ENCODE measurements at places on chromosomes 4 and X.

DNA sequence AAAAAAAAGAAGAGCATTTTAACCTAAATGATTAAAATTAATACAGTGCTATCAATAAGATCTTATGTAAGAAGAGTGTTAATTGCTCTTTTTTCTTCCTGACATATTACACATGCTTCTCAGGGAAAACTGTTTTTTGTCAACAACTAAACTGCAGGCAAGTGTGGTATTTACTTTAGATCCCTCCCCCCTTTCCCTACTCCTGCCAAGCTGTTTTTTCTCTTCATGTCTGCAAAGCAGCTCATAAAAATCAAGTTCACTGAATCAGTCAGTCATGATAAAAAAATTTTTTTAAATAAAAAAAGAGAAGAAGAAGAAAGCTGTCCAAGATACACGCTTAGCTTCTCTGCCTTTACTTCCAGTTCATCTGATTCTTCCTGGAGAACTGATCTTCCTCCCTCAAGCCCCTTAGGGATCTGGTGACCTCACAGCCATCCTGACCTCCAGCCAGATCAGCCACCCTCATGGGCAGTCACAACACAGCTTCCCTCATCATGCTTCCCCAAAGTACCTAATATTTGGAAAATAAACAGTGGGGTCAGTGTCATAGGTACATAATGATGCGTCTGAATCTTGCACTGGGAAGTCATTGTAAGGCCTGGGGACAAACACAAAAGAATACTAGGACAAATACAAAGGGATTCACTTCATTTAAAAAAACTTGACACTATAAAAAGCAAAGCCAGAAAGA, 87.0 kb downstream of the ZNF827 start:
- no peak for DNase-seq

GRCh38 chr4:137651128-137651527, 118.8 kb upstream of the PCDH18 start:
- DNase-seq = no peak

- peak; percentile 24 for DNase-seq
These were observed 182.6 kb downstream of the GABRB1 start for GRCh38 chr4:47213971-47214370.

DNA sequence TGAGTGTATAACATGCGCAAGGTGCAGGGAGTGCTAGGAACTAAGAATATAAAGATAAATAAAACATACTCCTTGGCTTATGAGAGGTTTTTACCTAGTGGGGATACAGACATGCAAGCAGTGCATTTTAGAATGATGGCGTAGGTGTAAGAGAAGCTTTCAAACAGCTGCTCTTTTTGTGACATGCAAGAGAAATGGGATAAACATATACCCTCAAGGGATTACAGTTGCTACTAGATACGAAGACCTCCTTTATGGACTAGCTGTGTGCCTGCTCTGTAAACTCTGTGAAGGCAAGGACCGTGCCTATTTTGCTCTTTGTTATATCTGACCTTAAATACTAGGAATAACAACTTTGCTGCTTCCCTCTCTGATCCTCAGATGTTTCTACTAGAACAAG, 39.0 kb upstream of the SLITRK4 start:
- DNase-seq = no peak

GRCh38 chr4:158903079-158903456, 134.2 kb downstream of the FNIP2 start:
- DNase-seq = no peak

DNA sequence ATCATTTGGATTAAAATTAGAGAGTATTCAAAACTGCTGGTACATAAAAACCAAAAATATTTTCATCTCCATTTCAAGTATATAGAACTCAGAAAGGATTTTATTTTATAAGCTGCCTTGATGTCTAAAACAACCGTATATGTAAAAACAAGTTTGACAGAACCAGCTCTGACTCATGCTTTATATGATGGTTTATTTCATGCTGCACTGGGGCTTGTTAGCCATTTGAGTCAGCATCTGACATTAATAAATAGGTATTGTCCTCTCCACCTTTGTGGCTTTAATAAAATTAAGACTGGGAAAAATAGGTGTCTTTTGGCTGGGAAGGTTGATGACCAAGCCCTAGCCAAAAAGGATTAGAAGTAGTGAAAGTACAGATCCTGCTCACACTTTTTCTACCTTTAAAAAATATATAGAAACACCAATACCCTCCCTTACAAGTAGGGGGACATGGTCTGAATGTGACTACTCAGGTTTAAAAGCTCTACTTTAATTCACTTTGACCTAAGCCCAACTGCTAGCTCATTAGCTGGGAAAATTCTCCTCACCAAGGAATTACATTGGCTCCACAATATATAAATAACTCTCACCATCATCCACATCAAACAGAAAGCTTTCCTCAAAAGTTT, 228.1 kb downstream of the ADAMTS3 start:
- no peak for DNase-seq

GRCh38 chr4:173301518-173302201, 32.5 kb downstream of the HMGB2 start:
- peak; percentile 51 for DNase-seq

DNA sequence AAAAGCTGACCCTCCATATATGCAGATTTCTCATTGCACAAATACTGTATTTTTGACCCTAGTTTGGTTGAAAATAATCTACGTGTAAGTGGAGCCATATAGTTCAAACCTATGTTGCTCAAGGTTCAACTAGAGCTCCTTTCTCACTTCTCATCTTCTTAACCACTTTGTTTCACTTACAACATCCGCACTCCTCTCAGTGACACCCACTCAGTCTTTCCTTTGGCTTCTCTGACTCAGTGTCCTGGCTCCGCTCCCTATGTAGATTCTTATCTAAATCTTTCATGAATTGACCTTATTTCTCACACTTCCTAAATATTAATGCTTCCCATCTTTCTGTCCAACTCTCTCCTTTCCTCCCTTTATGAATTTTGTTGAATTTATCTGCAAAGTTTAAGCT, 32.9 kb upstream of the DKK2 start:
- DNase-seq = no peak

DNA sequence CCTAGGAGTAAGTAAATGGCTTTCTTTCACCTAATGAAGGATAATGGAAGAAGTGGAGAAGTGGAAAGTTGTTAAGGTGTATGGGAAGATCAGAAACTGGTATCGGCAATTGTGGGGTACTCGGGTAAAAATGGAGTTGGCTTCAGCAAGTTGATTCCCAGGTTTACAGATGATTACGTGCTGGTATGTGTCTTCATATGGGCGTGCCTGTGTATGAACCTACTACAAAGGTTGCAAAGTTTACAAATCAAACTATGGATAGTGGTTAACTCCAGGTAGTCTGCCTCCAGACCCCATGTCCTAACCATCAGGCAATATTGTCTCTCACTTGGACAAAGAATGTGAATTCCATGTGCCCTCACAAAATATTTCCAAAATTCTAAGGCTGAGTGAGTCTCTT, 773 bp downstream of the TLR3 start:
- DNase-seq = no peak

DNA sequence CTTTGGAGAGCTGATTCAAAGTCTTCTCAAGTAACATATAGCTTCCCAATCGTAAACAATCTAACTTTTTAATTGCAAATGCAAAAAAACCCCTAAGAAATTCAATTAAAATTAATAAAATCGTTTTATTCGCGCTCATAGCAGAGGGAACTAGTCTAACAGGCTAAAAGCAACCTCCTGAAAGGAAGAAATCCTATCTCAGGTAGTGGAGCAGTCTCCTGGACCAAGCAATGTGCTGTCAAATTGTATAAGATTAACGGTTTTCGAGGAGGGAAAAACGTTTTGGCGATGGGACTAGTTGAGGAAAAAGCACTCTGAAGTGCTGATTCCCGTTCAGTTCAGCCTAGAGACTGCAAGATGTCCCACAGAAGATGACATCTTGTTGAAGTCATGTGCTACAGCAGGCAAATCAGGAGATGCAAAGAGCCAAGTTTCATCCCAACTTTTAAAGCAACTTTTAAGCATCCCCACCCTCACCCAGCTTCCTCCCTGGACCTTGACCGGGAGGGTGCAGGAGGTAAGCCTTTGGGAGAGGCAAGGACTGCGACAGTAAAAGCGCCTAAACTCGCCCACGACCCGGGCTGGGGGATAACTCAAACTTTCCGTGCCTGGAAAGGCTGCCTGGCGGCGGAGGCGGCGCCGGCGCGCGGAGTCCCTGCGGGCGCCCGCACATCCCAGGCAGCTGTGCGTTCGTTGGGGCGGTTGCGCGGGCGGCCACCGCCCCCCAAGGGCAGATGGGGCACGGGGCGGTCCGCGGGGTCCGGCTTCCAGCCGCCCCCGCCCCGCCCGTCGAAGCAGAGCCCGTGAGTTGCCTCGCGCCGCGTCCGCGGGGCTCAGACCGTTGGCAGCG, 784 bp downstream of the MAP7D3 start:
- DNase-seq = peak; percentile 10

- DNase-seq = no peak
These were observed 58.0 kb upstream of the SHOX start for GRCh38 chrX:572538-573124.

GRCh38 chr4:159787901-159788300, 685.0 kb downstream of the RAPGEF2 start:
- no peak for DNase-seq

GRCh38 chr4:151644622-151645021, 116.2 kb downstream of the GATB start:
- DNase-seq = no peak

DNA sequence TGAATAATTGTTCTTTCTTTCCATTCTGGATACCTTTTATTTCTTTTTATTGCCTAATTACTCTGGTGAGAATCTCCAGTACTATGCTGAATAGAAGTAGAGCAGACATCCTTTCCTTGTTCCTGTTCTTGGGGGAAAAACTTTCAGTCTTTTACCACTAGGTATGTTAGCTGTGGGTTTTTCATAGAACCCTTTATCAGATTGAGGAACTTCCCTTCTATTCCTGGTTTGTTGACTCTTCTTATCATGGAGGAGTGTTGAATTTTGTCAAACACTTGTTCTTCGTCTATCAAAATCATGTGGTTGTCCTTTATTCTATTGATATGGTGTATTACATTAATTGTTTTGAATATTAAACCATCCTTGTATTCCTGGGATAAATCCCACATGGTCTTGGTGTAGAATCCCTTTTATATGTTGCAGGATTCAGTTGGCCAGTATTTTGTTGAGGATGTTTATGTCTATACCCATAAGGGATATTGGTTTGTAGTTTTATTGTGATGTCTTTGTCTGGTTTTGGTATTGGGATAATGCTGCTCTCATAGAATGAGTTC, 23.6 kb downstream of the SH3BP2 start:
- no peak for DNase-seq

GRCh38 chr4:2745981-2746806, 9.9 kb downstream of the TNIP2 start:
- peak; percentile 68 for DNase-seq

DNA sequence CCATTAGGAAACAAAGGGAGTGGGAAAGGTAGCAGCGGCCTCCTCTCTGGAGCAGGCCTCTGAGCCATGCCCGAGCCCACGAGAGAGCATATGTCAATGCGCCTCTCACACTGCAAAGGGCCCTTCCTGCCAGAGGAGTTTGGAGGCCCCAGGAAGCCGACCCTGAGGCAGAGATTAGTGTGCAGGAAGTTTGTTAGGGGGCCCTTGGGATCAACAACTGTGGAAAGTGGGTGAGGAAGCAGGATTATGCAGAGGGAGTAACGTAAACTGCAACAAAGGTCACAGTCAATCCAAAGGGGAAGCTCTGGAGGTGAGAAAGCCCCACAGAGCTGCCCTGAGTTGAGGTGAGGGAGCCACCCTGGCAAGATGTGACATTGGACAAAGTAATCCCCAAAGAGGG, 17.4 kb downstream of the RTL5 start:
- DNase-seq = no peak

DNA sequence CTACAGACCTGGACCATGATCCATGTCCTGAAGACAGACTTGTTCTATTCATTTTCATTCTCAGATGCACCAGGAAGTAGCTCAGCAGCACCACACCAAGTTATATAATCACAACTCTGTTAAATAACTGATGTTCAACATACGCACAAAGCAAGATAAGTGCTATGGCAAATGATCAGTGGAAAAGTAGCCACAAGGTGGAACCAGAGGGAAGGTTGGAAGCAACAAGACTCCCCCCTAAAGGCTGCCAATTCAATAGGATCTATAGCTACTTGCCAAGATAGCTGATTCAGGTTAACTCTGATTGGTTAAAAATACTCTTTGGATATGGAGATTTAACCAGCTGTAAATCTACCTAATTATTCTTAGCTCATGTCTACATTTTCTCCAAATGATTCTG, 23.7 kb upstream of the FAM47B start:
- DNase-seq = peak; percentile 66

DNA sequence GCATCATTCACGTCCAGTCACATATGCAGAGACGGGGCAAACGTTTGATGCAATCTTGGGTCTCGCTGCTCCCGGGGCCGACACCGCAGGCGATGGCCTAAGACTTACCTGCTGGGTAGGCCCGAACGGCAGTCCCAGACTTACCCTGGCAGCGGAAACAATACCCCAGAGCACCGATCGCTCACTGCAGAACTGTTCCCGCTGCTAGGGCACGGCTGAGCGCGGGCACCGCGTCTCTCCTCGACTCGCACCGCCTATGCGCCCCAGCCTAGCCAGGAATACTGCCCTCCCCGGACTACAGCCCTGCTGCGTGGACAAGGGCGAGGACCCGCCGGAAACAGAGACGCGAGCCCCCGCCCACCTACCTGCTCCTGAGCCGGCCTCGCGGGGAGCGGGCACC, 86.2 kb downstream of the HPRT1 start:
- DNase-seq = no peak

DNA sequence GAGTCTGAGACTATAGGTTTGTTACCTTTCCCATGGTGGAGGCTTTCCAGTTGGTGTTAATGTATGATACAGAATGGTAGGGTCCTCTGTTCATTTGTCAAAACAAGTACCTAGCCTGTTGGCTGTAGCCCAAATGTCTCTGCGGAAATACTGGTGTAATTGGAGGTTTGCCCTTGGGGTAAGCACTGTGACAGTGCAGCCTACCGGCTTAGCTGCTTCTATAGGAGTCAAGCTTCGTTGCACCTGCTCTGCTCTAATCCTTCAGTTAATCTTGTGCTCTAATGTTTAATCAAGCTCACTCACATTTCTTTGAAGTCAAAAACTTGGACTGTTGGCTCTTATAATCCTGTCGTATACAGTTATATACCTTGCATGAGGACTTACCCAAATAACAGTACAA, 203.4 kb downstream of the CCNG2 start:
- no peak for DNase-seq

Data from hepatocyte (in vitro differentiated cells).